Thyroid gland (tissue), 4 donors: ENCODE measurements at places on chromosomes 2 and 18.

DNA sequence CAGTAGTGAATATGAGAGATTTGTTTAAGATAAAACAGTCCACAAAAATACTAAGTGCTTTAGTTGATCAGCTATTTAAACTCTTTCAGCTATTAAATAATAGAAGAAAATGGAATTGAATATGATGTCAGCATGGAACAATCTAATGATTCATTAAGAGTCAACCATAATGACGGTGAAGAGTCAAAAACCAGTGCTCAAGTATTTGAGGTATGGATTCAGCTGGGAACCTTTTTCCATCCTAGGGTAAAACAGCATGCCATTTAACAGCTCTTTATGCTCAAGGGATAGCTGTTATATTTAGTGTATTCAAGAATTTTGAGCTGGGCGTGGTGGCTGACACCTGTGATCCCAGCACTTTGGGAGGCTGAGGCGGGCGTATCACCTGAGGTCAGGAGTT is 29.7 kb downstream of the CARF start:
- H3K4me3 ChIP-seq, result no peak overlapping the region
- H3K36me3 ChIP-seq, result peaks cover 12% of the 10 kb centered on the region
- no peak for DNase-seq
- no peaks in the 10 kb centered on the region for H3K4me1 ChIP-seq

DNA sequence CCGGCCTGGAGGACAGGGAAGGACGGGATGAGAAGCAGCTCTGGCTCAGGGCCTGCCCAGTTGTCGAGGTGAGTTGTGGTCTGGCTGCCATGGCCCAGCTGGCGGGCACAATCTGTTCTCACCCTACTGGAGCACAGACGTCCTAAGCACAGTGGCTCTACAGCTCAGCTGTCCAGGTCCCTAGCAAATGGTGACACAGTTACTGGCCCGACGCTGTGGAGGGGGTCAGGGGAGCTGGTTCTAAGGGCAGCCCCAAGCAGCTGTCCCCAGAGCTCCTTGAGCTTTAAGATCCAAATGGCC is 32.9 kb downstream of the KCNK3 start:
- DNase-seq, result no peak
- H3K36me3 ChIP-seq, result no peaks in the 10 kb centered on the region
- H3K4me3 ChIP-seq, result no peak overlapping the region
- H3K27ac ChIP-seq, result peak overlapping the region; percentile 96

DNA sequence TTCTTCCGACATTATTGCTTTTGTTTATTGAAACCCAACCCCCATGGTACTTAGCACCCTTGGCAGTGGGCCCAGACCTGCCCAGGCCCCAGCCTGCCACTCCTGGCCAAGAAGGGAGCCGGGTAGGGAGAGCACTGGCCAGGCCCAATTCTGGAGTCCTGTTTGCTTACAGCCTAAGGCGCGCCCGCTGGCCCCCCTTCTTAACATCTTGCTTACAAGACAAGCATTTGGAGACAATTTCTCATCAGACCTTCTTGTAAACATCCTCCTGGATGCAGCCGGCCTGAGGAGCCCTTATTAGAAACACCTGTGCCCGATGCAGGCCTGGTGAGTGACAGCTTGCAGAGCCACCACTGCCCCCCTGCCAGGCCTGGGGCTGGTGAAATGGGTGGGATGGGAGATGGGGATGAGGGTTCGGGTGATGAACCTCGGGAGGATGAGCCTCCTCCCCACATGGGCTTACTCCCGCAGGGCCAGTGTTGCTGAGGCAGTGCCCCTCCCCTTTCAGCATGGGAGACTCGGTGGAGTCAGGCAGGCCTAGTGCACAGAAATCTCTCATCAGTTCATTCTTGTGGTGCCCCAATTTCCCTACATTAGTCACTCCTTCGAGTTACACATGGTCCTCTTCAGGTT is 217.5 kb downstream of the CYP26B1 start:
- H3K27me3 ChIP-seq, result no peaks in the 10 kb centered on the region
- no peak for DNase-seq
- H3K4me3 ChIP-seq, result no peak overlapping the region

GRCh38 chr18:23844991-23845680 is 155.9 kb downstream of the LAMA3 start:
- no peak overlapping the region for H3K27ac ChIP-seq
- H3K4me3 ChIP-seq, result no peak overlapping the region
- no peaks in the 10 kb centered on the region for H3K27me3 ChIP-seq

GRCh38 chr2:151922845-151923666 is 94.8 kb upstream of the ARL5A start:
- peaks cover 3% of the 10 kb centered on the region for H3K4me1 ChIP-seq
- DNase-seq, result peak; percentile 85
- H3K27me3 ChIP-seq, result no peaks in the 10 kb centered on the region
- H3K4me3 ChIP-seq, result no peak overlapping the region

GRCh38 chr2:67927501-67927900 is 135.3 kb downstream of the C1D start:
- no peaks in the 10 kb centered on the region for H3K36me3 ChIP-seq
- no peak for DNase-seq
- no peak overlapping the region for H3K27ac ChIP-seq
- no peak overlapping the region for H3K4me3 ChIP-seq
